ENCODE measurements at places on chromosomes 5 and 9.
A peak's percentile ranks its signal among the peaks of the same experiment; 100 is the strongest.

DNA sequence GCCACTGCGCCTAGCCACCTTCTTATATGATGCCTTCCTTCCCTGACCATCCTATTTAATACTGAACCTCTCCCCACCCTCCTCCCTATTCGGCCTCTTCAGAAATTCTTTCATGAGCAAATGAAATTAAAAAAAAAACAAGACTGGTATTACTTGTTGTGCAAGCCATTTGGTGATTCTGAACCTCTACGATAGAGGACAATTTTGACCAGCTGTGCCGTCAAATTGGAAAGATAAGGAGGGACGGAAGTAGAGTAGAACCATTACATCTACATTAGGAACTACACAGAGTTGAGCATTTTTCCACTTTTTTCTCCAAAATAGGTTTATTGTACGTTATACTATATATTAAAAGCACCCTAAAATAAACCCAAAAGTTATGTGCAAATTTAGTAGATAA is 2.9 kb downstream of the DHX29 start:
- DNase-seq: no peak

- DNase-seq: no peak
Observed at GRCh38 chr9:129810788-129811187, 7.8 kb downstream of the TOR1B start.

- DNase-seq: peak; percentile 78
Observed at GRCh38 chr5:116076496-116076895, 8.3 kb upstream of the COMMD10 start.

GRCh38 chr5:124628721-124629596 is 117.5 kb downstream of the ZNF608 start:
- peak; percentile 53 for DNase-seq

GRCh38 chr5:138726848-138727247 is 26.4 kb upstream of the CTNNA1 start:
- DNase-seq: no peak

- peak; percentile 71 for DNase-seq
Observed at GRCh38 chr5:142587354-142587965, 98.4 kb downstream of the FGF1 start.

DNA sequence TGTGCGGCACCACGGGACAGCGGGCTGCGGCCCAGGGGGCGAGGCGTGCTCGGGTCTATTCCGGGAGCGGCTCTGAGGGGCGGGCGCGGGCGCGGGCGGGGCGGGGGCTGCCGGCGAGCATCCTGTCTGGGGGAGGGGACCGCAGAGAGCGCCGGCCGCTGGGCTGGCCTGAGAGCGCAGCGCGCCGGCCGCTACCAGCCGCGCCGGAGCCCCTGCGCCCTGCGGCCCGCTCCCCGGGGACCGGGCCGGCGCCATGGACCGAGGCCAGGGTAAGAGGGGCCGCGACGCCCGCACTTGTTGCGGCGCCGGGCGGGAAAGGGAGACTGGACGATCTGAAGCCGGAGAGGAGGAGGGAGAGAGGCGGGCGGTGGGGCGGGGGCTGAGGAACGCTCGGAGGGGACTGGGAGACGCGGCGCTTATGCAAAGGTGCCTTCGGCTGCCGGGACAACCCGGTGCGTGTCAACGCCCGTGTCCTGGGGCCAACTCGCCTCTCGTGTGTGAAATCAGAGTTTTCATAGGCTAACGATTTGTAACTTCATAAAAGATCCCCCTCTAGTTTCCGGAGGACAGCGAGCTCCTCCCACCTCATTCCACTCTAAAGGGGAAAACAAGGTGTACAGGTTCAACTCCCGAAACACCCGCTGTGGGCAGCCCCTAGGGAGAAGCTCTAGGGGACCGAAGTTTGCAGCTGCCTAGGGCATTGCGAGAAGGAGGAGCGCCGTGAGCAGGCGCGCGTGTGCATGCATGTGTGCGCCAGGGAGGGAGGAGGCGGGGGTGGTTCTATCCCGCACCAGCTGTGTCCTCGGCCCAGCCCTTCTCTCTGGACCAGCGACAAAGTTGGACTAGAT is at the start of gene AFAP1L1:
TSS of gene AFAP1L1 (plus strand) at position 144 of the 848 bp plus-strand sequence. CDS start at position 254, 110 bp downstream.
- peak; percentile 85 for DNase-seq

- DNase-seq: peak; percentile 95
Observed at GRCh38 chr5:181246276-181247049, 2.8 kb upstream of the RACK1 start.

- peak; percentile 88 for DNase-seq
Observed at GRCh38 chr9:133351908-133352634, 4.1 kb downstream of the RPL7A start.

- no peak for DNase-seq
Observed at GRCh38 chr5:145347026-145347616, 488.0 kb downstream of the PRELID2 start.

DNA sequence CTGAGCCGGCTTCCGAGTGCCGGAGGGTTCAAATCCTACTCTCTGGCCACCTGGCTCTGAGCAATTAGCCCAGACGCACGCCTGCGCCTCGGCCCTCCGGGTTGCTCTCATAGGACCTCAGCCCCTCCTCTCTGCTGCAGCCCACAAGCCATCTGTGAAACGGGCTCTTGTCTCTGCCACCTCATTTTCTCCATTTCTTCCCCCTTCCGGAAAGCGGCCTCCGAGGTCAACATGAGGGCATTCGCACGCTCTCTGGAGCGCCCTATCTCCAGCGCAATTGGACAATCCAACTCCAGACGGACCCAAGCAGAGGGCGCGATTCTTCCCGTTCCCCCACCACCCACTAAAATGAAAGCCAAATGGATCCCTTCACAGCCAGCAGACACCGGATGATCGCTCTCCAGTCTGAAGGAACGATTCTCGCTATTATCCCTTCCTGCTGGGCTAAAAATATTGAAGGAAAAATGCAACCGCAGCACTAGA is 41.5 kb downstream of the VAV2 start:
- DNase-seq: no peak

DNA sequence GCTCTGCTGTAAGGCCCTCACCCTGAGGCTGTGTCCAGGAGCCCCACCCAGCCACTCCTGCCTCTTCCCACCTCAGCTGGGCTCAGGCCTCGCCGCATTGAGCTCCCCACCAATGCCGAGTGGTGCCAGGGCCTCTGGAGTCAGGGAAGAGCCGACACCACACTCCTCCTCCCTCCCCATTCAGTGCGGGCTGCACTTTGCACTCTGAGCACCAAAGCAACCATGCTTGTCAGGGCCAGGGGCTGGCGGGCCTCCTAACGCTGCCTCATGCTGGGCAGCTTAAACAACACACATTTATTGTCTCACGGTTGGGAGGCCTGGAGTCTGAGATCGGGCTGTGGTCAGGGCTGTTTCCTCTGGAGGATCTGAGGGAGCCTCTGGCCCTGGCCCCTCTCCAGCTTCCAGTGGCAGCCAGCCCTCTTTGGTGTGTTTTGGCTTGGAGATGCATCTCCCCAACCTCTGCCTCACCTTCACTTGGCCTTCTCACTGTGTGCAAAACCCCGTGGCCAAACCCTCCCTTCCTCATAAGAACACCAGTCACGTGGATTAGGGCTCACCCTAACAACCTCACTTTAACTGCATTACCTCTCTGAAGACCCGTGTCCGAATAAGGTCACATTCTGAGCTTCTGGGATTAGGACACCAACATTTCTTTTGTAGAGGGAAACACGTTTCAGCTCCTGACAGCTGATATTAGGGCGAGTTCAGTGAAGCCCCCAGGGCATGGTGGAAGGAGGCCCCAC is 157.8 kb downstream of the MED10 start:
- DNase-seq: no peak
